ENCODE measurements at places on chromosomes 1 and 21. TPM values are rescaled to one million over a fixed set of nuclear protein-coding genes. Genes with fewer than 3 reads are reported as not detected.

Gene LRRC3
- 1.1 TPM for total RNA-seq

Gene C1orf115
- 1.1 TPM for total RNA-seq

Gene HOOK1
- total RNA-seq: 1.3 TPM

Gene SPRR2A
- total RNA-seq: not detected

Gene BRINP2
- total RNA-seq: under 0.01 TPM

Gene NGF
- total RNA-seq: not detected

Gene AMY1B
- not detected for total RNA-seq

Gene HEYL
- 1.6 TPM for total RNA-seq

Measured in hematopoietic multipotent progenitor cell (in vitro differentiated cells).